ENCODE measurements at places on chromosomes 1 and 21.

DNA sequence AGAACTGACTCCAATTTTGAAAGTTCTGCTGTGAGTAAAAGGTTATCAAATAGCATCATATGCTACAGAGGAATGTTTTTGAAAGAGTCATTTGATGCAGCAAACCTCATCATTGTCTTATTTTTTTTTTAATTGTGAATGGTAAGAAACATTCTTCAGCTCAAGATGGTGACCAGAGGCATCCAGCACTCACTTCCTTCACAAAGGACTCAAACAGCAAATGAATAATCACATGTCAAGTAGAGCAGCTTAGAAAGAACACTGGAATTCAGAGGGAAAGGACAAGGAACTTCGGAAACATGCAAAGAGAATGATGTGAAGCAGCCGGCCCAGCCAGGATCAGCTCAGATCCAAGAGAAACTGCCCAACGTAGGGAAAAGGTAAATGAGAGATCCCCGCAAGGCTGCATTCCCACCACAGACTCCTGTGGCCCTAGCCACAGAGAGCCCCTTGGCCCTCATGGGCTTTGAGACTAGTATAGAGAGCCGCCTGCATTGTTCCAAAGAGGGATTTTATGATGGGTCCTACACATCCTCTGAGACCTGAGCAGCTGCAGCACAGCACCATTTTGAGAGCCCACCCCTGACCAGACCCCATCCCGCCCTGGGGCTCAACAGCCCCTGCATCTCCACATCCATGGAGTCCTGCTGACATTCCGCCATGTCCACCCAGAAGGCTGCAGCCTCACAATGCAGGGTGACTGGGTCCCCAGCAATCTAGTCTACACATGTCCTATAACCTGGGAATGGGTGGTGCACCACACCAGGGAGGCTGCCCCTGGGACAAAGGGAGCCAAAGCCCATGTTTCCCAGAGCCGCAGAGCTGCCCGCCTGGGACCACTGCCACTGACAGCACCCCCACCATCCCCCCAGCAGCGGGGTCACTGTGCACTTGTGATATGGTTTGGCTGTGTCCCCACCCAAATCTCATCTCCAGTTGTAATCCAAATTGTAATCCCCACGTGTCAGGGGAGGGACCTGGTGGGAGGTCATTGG lies 21.2 kb upstream of the UTS2 start:
- DNase-seq: no peak

DNA sequence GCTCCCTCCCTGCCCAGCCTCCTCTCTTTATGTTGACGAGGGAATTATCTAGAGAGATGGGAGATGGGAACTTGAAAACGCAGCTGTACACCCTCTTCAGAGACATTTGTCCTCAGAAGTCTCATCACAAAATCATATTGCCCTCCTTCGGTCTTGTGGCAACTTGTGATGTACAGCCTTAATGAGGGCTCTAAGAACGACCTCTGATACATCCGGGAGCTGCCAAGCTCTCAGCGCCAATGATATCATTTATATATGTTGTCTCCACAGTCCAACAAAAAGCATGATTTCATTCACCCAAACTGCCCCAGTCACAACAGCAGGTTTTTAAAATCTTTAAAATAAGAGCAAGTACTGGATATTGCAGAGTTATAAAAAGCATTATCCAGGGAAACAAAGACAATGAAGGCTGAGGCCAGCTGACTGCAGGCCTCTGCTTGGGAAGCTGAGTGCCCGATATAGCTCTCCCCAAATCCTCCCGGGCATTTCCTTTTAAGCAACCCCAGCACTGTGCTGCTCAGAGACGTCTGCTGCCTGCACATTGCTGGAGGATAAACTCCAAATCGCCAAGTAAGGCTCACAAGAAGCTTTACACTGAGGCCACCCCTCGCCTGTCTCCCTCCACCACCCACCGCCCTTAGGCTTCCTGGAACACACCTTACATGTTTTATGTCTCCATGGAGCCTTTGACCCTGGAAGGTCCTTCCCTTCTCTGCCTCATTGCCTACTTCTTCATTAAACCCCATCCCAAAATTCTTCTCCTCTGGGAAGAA lies 236.1 kb downstream of the C1orf94 start:
- no peak for DNase-seq

DNA sequence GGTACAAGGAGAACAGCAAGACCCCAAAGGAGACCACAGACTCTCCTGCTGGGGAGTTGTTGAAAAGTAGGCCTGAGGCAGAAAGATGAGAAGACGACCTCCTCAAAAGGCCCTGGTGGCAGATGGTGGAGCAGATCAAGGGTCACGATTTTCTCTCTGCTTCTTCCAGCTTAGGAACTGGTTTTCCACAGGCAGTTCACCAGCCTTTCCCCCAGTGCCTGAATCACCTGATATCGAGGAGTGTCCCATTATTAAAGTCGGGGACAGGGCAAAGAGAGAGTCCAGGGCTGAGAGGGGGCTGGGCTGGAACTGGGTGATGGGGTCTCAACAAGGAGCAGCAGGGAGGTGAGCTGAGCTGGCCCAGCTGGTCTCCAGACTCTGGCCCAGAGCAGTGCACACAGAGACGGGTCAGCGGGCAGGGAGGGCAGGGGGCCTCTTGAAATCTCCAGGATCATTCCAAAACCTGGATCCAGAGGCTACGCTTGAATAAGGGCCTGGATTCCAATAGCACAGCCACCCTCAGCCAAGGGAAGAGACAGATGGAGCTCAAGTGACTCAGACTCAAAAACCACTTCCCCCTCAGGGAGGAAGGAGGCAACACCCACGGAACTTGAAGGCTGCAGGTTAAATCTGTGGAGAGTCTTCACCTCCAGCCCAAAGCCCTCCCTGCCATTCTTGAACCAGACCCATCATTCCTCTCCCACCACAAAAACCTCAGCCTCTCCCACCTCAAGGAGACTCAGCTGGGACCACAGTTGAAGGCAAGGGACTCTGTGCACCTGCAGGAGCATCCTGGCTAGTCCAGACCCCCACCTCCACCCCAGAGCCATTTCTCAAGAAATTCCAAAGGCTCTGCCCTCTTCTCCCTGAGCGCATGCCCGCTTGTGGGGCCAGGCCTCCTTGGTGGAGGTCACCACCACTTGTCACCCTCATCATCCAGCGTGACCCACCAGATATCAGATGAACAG lies at the start of gene S100A5:
TSS of gene S100A5 (minus strand) at position 541 of the 968 bp plus-strand sequence. CDS start 743 bp downstream, outside the sequence.
- no peak for DNase-seq

DNA sequence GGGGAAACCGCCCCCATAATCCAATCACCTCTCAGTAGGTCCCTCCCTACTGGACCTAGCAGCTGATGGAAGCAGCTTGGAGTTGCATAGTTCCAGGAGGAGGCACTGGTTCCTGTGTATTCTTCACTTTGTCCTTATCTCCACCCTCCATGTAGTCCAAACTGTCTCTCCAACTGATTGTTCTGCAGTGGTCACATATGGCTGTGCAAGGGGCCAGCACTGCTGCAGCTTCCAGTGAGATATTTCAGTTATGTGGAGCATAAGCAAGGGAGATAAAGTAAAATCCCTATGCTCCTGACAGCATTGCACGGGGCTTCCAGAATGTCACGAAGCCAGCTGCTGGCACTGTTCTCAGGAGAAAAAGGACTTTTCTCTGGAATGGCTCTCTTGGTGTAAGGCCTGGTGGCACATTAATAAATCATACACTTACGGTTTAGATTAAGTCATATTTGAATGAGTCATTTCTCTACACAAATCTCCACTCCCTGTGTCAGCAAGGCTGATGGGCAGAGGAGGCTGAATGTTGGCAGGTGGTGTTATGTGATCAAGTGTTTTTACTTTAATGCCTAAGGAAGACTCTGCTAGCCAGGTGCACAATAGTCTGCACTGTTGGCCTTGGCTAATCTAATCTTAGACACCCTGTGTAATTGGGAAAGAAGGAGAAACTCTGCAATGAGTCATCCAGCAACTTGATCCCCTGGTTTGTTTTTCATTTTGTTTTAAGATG lies 93.4 kb downstream of the KCNK1 start:
- DNase-seq: no peak

DNA sequence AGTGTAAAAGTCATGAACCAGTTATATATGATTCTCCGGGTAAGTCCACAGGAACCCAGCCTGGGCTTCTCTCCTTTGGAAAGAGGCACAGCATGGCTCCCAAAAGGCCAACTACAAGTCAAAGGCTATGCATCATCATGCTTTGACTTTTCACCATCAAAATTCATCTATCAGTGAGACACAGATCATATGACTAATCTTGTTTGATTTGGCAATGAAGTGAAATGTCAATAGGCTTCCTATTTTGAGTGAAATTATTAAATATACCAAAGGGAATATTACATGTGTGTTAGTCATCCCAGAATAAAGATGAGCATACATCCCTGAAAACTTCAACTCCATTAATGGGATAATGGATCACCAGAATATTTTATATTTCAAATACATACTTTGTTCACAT lies 83.5 kb upstream of the ADGRL2 start:
- DNase-seq: no peak
